ENCODE measurements at places on chromosomes 3 and 15.

GRCh38 chr3:139136469-139137202 is 91.9 kb upstream of the PRR23C start:
- no peak for DNase-seq

- no peak for DNase-seq
Observed at GRCh38 chr3:12886106-12886679, 44.8 kb upstream of the RPL32 start.

- DNase-seq: no peak
Observed at GRCh38 chr3:57864853-57865252, 108.7 kb downstream of the SLMAP start.

GRCh38 chr3:182527745-182528144 is 265.6 kb upstream of the ATP11B start:
- no peak for DNase-seq

GRCh38 chr15:93261845-93262244 is 172.8 kb upstream of the RGMA start:
- DNase-seq: no peak

DNA sequence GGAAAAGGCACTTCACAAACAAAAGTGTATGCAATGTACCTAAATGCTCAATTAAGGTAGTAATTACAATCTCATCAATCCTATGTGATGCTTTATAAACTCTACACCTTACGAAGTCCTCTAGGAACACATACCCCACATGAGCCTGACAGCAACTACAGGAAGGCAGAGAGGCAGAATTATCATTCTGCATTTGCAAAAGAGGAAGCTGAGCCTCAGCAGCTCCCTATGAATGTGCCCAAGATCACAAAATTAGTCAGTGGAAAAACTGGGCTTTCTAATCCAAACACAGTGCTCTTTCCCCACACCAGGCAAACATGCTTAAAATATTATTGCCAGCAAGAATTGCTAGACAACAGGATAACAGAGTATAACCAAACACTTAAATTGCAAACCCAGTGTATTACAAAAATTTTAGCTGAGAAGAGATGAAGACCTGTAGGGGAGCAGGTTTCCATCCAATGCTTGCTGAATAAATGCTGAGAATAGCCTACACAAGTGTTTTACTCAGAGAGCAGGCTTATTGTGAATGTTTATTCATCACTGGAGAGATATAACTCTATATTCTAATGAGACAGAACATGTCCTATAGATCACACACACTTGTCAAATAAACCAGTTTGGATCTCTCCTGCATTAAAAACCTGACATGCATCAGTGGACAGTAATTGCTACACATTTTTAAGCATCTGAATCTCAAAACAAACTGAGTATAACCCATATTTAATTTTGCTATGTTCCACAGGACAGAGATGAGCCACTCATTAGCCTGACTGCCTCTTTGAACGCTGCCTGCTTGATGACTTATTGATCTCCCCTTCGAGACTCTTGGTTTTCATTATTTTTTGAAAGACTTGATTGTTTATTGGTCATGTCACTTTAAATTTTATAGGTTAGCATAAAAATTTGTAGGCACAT is 62.2 kb downstream of the PLCH1 start:
- DNase-seq: no peak

DNA sequence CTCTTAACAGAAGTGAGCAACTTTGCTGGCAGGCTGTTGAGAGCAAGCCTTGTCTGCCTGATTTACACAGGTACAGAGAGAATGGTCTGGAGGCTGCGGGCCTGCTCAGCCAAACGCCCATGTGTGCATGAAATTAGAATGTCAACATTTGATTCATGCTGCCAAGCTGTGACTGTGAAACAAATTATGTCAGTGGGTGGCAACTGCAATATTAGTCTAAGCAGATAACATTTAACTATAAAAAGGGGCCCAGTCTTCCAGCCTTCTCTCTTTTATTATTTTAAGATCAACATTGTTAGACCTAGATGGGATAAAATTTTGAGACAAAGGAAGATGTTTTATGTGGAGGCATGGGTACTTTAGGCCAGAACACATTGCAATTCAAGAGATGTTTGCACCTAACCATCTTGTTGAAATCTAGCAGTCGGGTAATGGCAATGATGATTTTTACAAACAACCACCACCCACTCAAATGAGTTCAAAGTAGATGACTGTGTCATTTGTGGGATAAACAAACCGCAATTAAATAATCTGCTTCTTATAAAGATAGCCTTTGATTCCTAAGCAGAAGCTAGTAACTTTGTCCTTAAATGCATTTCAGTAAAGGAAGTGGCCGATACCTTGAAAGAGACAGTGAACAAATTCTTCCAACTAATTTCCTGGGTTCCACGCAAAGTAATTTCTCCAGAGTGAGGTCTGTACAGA is 70.2 kb downstream of the FOXB1 start:
- DNase-seq: no peak

- DNase-seq: no peak
Observed at GRCh38 chr3:62823461-62824050, 51.7 kb downstream of the CADPS start.

DNA sequence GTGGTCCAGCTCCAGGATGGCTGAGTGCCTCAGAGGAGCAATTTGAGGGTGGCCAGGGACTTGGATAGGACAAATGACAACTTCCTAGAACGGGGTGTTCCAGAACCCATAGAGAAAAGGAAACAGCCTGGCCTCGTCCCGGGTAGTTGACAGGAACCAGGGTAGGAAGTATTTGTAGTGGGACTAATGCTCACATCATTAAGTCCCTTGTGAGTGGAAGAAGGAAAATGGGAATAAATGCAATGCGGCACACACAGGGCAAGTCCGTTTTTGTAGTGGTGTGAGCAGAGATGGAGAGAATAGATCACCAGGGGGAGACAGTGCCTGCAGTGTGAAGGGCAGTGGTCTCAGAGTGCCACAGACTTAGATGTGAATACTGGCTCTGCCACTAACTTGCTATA is 19.6 kb downstream of the TIMP4 start:
- DNase-seq: peak; percentile 24

GRCh38 chr15:31369727-31370126 is 43.1 kb downstream of the KLF13 start:
- no peak for DNase-seq

GRCh38 chr15:31471731-31472430 is 145.2 kb downstream of the KLF13 start:
- no peak for DNase-seq

DNA sequence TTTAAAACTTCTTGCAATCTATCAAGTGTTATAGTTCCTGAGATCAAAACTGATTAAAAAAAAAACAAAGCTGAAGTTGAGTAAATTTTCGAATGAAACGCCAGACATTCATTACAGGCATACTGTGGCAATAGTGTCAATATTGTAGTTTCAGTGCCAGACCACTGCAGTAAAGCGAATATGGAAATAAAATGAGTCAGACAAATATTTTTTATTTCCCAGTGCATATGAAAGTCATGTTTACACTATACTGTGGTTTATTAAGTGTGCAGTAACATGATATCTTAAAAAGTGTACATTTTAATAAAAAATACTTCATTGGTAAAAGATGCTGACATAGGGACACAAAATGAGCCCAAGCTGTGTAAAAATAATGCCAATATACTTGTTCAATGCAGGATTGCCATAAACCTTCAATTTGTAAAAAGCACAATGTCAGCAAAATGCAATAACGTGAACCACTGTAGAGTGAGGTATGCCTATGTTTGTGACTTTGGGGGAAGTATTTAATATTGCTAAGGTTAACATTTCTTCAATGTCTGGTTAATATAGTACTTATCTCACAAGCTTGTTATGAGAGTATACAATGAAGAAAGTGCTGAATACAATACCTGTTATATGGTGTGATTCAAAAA is 1473.9 kb upstream of the GBE1 start:
- DNase-seq: no peak

DNA sequence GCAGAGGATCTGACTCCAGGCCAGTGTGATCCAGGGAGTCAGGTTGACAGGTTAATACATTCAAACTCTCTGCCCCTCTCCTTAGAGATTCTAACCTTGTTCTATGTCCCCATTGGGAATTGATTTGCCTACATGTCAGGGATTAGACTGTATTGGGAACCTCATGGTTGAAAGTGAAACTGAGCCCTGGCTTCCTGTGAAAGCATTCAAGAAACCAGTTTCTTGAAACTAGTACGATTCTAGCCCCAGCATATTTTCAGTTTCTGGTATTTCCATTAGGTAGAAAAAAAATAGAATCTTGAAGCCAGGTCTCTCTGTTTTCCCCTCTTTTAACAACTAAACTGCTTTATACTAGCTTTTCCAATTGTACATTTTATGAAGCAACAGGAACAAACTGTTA is 140.4 kb upstream of the ABI3BP start:
- no peak for DNase-seq

- DNase-seq: no peak
Observed at GRCh38 chr3:132871956-132872355, 149.7 kb upstream of the NPHP3 start.

DNA sequence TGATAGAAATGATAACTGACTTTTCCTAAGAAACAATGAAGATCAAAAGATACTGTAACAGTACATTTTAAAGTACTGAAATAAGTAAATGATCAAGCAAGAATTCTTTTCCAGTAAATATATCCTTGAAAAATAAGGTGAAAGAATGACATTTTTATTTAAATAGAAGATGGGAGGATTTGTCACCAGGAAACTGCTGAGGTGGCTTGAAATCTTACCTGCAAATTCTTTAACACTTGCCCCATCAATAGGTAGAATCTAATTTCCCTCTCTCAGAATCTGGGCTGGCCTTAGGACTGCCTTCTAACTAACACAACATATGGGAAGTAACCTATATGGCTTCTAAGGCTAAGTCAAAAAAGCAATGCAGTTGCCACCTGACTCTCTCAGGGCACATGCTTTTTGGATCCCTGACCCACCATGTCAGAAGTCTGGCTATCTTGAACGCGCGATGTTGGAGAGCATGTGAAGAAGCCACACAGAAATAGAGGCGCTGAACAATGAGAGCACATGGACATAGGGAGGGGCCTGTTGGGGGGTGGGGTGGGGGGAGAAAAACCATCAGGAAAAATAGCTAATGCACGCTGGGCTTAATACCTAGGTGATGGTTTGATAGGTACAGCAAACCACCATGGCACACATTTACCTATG is 11.5 kb downstream of the ACSBG1 start:
- no peak for DNase-seq

DNA sequence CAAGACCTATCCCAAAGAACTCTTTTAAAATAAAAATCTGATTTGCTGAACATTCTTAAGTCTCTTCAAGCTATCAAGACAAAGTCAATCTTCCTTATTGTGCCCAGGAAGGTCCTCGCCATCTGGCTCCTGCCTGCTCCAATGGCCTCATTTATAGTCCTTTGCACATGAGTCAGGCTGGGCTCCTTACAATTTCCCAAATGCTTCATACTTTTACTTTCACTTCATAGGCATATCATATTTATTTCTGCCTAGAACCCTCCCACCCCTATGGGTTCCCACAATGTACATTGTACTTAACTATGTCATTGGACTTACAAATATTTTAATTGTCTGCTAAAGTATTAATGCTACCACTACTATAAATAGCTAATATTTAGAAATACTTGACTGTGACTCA is 9.1 kb downstream of the THRB start:
- no peak for DNase-seq

DNA sequence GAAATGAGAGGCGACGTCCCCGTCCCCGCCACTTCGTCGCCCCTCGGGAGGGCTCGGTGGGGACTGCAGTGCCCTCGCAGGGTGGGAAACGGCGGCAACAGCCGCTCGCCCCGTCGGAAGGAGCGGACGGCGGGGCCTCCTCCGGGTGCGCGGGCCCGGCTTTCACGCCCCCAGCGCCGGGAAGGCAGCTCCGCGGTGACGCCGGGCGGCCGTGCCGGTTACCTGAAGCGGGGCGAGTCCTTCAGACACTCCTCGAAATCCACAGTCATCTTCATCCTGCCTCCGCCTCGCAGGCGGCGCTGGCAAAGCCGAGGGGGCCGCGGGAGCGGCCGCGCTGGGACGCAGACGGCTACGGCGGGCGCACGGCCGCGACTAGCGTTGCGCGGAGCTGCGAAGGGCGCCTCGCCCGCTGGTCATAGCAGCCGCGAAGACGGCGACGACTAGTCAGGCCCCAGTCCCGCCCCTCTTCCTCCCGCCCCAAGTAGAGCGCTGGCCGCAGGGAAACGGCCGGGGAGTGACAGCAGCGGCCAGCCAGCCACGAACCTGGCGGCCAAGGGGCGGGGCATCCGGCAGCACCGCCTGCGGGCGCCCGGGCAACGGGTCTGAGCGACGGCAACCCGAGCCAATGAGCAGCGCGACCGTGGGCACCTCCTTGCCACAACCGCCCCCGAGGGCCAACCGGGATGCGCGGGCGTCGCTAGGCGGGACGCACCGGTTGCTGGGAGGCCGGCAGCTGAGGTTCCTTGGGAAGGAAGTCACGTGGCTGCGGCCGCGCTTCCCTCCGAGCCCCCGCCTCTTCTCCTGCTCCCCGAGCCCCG is at the start of gene ACAP2:
ACAP2 (minus strand) TSS at position 448 of the 818 bp plus-strand sequence; CDS start at position 275, 173 bp downstream.
- peak; percentile 99 for DNase-seq

GRCh38 chr3:188568736-188569135 is 414.8 kb downstream of the LPP start:
- DNase-seq: no peak

GRCh38 chr3:60276615-60277014 is 974.6 kb downstream of the FHIT start:
- DNase-seq: no peak

GRCh38 chr3:24305795-24306467 is 188.7 kb downstream of the THRB start:
- no peak for DNase-seq

DNA sequence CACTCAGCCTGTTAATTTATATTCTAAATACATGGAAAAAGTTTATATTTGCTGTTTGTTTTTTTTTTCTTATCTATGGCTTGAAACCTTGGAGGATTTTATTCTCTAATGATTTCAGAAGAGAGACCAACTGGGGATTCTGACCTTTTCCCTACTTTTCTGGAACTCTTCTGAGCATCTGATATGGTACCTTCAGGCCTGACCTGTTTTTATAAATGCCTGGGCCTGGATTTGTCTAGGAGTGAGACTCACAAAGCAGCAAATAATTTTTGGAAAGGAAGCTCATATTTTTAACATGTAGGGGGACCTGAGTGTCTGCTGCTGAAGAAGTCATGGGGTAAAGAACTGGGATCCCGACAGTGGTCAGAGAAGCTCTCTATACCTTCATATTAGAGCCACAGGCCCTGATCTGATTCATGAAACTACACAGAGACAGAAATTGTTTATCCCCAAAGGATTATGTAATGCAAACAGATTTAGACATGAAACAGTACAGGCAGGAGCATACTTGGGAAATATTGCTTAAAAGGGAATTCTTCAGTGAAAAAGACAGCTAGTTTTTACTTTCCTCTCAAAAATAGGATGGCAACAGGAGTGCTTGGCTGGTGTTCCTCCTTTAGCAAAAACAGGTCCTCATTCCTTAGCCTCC is 15.9 kb downstream of the PPM1L start:
- DNase-seq: no peak

GRCh38 chr3:72095521-72095920 is 310.6 kb upstream of the PROK2 start:
- DNase-seq: no peak
